ENCODE measurements at places on chromosomes 3 and 15.

DNA sequence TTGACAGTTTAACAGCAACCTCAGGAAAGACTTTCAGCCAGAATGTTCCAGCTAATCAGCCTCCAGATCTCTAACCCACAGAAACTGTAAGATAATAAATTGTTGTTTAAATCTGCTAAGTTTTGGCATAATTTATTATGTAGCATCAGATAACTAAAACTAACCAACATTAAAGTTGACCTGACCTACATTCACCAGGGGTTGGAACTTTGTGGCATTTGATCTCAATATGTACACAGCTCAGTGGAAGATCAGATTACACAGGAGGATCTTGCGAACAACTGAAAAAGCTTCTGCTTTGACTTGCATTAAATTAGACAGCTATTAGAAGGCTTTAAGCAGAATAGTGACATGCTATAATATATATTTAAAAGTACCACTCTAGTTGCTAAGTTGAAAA is 91.4 kb upstream of the POU1F1 start:
- no peak for DNase-seq

DNA sequence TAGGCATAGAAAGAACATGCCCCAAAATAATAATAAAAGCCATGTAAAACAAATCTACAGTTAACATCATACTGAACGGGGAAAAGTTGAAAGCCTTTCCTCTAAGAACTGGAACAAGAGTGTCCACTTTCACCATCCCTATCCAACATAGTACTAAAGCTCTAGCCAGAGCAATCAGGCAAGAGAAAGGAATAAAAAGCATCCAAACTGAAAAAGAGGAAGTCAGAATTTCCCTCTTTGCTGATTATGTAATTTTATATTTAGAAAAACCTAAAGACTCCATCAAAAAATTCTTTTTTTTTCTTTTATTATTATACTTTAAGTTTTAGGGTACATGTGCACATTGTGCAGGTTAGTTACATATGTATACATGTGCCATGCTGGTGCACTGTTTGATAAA is 661.6 kb upstream of the CBLB start:
- DNase-seq, result no peak

DNA sequence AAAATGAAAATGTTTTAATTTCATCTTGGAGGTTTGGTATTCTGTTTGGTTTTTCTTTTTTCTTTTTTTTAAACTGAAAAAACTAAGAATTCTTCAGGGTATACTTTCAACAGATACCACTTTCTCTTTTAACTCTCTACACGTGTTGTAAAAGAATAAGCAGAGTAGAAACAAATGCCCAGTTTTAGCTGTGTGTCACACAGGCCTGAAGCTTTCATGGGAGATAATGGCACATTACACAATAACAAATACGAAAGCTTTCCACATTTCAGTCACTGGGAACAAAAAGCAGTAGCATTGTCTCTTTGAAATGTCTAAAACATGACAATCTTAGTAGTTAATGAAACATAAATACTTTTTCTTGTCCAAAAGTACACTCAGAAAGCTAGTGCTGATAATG is 818.5 kb downstream of the TBL1XR1 start:
- DNase-seq, result no peak

DNA sequence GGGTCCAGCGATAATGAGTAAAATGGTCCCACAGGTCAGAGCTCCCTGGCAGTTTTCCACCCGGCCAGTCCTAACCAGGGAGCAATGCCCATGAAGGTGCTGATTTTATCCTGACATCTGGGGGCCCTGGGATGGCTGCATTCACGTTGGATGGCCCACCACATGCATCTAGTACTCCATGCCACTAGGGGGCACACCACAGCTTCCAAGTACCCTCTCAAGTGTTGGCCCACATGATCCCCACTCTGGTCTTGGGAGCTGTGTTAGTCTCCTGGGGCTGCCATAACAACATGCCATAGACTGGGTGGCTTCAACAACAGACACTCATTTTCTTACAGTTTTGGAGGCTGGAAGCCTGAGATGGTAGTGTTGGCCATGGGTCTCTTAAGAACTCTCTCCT is 225.5 kb downstream of the SLCO3A1 start:
- no peak for DNase-seq

GRCh38 chr3:60309539-60310268 is 941.5 kb downstream of the FHIT start:
- no peak for DNase-seq

GRCh38 chr3:71322154-71322553 is 261.4 kb downstream of the FOXP1 start:
- no peak for DNase-seq

DNA sequence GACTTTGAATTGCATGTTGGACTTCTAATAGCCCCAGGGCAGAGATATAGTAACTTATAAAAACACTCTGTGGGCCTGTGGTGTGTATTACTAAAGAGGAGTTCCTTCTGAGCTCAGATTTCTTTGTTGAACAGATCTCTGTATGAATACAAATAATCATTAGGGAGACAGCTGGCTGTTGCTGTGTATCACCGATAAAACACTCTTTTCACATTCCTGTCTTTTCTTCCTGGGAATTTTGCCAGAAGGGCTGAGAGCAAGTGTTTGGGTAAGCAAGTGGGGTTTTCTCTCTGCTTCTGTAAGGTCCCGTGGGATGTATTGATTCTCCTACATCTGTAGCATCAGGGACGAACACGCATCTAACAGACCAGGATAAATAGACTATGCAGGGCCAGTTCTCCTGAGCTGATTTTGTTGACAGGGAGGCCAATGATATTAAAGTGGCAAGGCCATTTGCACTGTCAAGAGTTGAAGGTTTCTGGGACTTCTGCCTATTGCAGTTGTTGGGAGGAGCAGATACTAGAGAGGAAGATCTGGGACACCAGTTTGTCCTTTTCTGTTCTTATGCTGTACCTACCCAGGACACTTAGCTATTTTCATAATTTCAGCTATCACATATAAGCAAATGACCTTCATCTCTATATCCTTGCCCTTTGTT is 225.9 kb upstream of the CD96 start:
- DNase-seq, result no peak

- DNase-seq, result no peak
Measured at GRCh38 chr15:73482166-73482565, 39.2 kb downstream of the REC114 start.

DNA sequence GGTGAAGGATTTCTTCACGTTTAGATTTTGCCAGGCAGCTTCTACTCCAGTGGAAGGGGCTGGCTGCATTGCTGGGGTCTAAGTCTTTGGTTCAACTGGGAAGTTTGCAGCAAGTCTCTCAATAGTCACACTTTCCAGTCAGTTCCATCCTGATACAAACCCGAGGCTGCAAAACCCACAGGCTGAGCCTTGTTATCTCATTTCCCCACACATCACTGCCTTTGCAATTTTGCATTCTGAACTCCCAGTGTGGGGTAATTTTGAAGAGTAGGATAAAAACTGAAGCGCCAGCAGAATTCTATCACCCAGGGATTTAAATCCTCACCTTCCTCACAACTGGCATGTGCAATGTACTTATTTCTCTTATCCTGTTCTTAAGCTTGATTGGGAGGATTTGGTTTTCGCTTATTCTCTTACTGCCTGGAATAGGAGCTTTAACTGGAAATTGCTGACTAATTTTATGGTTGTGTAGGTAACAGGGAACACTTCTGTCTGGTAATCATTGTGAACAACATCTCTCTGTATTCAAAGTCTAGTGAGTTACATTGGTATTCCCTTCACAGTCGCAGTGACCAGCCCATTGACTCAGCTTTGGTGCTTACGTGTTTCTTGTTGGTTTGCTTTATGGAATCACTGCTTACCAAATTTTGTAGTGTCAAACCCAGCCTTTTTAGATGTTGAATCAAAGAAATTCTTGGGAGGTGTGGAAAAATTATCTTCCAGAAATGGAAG is 142.0 kb upstream of the TOPAZ1 start:
- DNase-seq, result no peak

DNA sequence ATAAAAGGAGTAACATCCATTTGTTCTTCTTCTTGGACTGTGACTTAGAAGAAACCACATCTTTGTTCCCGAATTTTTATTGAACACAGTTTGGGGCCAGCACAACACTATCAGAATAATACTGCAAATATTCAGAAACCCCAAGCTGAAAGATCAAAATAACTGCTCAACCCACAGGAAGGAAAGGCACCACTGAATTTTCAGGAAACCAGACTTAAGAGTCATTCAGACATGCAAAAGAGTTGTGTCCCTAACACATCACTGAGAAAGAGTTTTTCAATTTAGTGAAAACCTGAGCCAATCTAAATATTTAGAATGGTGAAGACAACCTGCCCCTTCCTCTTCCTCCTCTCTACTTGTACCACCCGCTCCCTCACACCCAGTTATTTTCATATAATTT is 295.0 kb upstream of the RORA start:
- DNase-seq, result no peak

DNA sequence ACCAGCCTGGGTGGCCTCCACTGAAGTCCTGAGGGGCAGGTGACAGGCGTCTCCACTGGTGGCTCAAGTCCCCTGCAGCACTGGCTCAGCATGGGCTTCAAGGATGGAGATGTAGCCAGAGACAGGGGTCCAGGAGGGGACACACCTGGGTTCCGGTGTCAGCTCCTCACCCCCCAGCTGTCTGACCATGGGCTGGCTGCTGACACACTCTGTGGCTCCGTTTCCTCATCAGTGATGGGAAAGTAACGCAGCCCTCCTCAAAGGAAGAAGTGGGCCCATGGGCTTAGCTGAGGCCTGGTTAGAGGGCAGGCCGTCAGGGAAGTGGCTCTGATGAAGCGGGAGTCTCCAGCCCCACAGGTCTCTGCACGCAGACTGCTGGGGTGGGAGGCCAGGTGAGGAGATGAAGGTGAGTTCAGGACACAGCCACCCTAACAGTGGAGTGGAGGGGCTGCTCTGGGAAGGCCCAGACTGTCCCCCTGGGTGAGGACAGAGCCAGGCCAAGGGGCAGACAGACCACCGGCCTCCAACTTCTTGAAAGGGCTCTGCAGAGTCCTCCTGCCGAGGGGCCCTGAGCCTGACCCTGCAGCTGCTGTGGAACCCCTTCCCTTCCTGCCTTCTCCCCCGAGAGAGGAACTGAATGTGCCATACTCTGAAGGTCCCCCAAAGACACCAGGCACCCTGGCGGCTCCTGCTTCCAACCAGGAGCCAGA is 24.0 kb downstream of the PSTPIP1 start:
- no peak for DNase-seq

DNA sequence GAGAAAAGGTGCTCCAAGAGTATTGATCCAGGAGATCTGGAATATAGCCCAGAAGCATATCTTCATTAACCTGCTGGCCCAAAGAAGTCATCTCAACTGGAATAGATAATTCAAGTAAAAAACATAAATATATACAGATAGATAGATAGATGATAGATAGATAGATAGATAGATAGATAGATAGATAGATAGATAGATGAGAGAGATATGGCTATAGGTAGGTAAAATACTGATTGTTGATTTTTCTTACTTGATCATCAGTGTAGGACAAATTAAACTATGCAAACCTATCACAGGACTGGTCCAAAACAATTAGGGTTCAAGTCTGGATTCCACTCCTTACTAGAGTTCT is 83.6 kb downstream of the TNIK start:
- DNase-seq, result no peak

DNA sequence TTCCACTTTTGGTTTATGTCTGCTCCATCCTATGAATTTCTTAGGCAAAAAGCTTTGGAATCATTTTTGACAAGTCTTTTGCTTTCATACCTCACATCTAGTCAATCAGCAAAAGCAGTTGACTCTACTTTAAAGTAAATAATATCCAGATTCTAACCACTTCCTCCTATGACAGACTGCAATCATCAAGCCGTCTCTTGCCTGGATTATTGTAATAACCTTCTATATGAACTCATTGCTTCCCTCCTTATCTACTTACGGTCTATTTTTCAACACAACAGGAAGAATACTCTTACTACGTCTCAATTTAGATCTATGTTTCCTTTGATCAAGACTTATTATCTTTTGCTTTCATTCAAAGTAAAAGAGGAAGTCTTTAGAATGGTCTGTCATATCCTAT is 20.7 kb downstream of the CLDN1 start:
- DNase-seq, result no peak

GRCh38 chr3:185151101-185151963 is 1.5 kb downstream of the C3orf70 start:
- DNase-seq, result no peak

DNA sequence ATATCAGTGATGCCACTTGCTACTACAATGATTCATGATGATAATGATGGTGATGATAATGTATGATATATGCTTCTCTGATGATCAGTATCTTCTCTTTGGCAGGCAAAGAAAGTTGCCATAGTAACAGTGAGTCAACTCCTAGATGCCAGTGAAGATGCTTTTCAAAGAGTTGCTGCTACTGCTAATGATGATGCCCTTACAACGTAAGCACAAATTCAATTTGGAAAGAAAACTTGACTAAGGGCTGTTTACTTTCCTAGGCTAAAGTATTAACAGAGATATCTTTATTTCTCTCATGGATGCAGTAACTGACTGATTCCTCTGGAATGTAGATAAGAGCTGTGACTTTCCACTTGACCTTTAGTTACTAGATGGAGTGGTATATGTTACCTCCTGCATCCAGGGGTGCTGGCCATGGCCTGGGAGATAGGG is 27.8 kb downstream of the ADGRG7 start:
- no peak for DNase-seq

DNA sequence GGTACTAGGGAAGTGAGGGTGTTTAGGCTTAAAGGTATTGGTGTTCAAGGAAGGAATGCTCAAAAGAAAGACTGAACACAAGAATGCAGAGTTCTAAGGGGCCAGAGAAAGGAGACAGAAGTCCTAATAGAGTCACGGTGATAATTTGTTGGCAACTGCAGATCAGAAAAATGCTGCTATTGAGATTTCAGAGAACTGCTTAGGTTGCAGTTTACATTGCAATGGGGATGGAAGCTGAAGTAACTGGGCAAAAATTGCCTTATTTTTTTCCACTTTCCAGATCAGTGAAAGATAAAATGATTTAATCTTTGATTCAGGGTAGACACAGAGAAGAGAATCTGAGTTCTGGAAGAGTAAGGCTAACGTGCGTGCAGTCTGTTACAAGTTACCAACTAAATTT is 199.8 kb downstream of the SQOR start:
- DNase-seq, result no peak
